AG10803 (cell line): ENCODE measurements at places on chromosomes 4 and X.

GRCh38 chr4:44961001-44961755 lies 234.8 kb upstream of the GNPDA2 start:
- no peak for DNase-seq

DNA sequence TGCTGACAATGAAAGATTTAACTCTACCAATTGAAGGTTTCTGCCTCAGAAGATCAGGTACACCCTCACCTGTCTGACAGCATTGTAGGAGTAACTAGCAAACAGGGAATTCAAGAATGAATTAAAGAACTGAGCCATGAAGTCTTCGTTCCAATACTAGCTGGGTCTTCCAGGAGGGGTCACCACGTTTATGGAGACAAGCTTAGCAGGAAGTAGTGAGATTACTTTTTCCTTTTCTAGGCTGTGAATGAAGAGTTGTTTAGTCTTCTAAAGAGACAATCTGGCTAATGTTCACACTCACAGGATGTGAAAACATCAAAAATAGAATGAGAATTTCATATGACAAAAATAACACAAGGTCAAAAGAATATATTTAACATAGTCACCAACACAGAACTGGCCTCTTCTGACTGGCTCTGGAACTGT lies 54.9 kb downstream of the REELD1 start:
- DNase-seq: no peak

- DNase-seq: no peak
These were observed 551.4 kb upstream of the IGFBP7 start for GRCh38 chr4:57661517-57662090.

- no peak for DNase-seq
These were observed 655.6 kb upstream of the GALNTL6 start for GRCh38 chr4:171157462-171158082.

DNA sequence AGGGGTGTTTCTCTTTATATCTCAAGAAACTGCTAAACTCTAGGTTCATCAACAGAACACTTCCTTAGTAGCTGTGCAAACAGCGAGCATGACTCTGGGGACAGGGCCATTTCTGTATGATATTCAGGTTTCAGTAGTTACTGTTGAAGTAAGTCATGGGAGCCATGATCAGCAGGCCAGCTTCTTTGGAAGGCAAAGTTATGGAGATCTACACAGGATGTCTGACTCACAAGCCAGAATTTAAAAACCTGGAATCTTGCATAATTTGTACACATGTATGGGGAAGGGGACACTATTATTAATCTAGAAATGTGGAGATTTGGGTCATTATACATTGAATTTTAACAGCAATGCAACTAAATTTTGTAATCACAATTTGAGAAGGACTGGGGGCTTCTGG lies 187.8 kb upstream of the NR3C2 start:
- DNase-seq: no peak

- DNase-seq: no peak
These were observed 16.8 kb upstream of the IGSF1 start for GRCh38 chrX:131305926-131306325.

GRCh38 chr4:140969296-140969695 lies 164.0 kb downstream of the RNF150 start:
- DNase-seq: no peak

DNA sequence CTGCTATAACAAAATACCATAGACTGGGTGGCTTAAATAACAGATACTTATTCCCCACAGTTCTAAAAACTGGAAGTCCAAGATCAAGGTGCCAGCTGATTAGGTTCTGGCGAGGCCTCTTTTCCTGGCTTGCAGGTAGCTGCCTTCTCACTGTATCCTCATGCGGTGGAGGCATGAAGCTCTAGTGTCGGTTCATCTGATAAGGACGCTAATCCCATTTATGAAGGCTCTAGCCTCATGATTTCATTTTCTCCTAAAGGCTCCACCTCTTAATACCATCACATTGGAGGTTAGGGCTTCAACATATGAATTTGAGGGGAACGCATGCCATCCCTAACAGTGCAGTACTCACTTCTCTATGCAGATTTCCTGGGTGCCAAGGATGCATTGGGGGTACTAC lies 57.9 kb upstream of the STIM2 start:
- no peak for DNase-seq

DNA sequence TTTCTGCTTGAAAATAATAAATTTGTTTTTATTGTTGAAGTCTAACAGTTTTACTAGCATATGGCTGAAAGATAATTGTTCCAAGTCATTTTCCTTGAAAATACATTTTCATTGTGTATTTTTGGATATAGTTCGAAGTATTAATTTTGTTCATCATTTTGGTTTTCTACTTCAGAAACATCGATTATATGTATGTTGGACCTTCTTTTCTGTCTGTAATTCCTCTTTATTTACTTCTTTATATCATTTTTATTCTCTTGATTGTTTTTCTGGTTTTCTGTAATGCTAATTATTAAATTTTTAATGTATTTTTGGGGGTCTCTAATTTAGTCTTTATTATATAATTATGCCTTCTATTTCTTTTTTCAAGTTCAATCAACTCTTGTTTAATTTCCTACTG lies 407.1 kb upstream of the FRG1 start:
- DNase-seq: no peak

DNA sequence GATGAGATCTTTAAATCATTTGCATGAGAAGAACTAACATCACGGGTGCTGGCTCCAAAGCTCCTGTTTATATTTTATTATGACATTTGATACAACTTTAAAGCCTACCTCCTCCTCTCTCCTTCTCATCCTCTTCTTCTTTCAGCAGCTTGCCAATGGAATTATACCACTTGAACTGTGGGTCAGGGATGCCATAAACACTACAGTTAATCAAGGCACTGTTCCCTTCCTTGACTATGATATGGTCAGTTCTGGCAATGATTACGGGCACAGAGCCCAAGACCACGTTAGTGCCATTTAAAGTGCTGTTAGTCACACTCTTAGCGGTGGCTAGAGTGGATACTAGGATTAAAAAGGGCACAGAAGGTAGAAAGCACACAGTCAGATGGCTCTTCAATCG lies 20.7 kb downstream of the MFAP3L start:
- DNase-seq: no peak

DNA sequence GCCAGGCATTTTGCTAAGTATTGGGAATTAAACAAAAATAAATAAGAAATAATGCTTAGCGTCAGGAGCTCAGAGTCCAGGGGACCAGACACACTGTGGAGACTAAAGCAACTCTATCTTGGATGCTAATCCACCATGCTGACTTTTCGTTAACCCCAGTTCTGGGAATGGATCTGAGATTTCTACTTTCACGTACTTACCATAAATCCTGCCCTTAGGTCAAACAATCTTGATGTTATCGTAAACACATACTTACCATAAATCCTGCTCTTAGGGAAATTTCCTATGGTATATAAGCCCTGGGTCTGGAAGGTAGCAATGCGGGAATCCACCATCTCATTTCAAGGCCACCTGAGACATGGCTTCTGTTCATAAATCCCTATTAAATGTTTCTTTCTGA lies 204.5 kb upstream of the IGFBP7 start:
- no peak for DNase-seq

DNA sequence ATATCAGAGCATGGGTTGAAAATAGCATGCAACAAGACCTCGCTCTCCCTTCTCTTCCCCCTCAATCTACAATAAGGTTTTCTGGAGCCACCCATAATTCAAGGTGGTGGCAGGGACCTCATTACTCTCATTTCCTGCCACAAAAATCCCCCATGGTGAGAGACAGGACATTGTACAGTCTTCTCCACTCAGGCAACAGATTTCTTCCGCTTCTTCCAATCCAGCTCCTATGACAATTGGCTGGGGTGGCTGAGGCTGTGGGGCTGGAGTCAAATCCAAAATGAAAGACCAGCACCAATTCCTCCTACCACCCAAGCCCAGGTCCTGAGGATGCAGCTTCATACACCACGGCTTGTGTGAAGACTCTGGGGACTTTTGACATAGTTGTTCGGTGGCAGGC lies 40.3 kb upstream of the NKRF start:
- DNase-seq: no peak

DNA sequence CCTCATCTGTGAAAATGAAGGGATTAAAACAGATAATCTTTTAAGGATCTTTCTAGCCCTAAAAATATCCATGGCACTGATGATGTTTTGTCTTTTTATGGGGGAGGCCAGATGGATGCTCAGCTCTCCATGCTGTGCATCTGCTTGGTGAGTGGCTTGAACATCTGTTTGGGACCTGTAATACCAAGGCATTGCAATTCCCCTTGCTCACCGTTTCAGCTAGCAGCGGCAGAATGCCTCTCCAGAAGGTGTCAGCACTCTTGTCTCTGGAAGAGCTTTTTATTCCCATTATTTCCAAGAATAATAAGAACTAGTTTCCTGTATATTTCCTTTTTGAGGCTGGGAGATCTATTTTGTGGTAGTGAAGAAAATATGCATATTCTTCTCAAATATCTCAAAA lies 151.9 kb upstream of the ANK2 start:
- DNase-seq: no peak

DNA sequence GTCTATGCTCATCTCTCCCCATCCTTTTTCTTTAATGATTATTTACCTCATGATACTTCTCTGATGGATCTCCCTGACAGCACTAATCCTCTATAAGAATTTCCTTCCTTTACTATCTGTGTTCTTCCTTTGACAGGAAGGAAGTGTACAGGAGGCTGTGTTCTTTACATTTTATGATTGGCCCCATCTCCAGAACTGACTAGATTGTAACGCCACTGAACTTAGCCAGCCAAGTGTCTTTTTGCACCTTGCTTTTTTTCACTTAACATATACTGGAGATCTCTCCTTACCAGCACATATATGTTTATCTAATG lies 3.9 kb upstream of the WWC2 start:
- no peak for DNase-seq

DNA sequence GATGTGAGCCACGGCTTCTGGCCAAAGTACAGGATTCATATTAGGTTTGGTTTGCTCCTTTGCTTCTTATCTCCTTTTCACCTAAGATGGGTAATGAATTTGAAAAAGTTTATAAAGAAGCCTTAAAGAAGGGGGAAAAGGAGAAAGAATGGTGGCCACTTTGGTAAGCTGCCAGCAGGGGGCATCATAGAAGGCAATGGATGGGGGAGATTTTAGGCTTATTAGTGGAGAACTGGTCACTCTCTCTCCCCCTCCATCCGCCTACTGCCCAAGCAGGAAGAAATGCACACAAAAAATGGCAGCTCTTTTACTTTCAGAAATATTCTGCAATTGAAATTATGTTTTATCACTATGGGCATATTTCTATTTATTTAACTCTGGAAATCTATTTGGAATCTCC lies 32.0 kb downstream of the SPARCL1 start:
- DNase-seq: no peak

- DNase-seq: no peak
These were observed 7.8 kb upstream of the TMEM144 start for GRCh38 chr4:158202481-158202880.

DNA sequence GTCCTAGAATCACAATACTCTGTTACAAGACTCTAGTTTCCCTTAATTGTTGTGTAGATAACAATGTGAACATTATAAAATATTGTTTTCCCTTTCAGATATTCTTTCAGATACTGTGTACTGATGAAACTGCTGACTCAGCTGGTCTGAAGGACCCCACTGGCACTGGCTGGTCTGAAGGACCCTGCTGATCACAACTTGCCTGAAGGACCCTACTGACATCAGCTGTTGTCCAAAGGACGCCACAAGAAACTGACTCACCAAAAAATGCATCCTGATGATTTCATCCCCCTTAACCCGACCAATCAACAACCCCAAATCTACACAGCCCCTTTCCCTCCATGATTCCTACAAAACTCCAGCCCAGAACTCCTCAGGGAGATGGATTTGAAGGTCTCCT lies 258.8 kb upstream of the GNPDA2 start:
- no peak for DNase-seq

DNA sequence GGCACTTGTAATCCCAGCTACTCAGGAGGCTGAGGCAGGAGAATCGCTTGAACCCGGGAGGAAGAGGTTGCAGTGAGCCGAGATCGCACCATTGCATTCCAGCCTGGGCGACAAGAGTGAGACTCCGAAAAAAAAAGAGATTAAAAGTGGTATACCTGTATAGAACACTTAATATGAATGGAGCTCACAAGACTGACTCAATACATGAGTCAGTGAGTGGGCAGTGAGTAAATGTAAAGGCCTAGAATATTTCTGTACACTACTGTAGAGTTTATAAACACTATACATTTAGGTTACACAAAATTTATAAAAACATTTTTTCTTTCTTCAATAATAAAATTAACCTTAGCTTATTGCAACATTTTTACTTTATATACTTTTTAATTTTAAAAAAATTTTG lies 93.8 kb downstream of the CENPC start:
- DNase-seq: no peak

GRCh38 chr4:7416745-7417432 lies 17.8 kb downstream of the PSAPL1 start:
- DNase-seq: no peak

DNA sequence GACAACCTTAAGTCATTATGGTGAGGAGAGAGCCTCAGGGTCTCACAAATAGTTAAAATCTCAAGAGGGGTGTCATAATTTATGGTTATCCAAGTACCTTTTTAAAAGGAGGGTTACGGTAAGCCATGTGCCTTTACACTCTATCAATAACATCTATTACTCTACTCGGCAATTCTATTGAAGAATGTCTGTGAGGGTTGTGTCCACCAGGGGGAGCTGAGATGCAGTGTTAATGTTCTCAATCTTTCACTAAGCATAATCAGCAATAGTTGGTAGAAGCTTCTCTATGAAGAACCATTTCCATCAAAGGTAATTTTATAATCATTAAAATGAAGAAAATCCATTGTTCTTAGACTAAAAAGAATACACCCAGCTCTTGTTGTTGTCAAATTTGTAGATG lies 457.4 kb downstream of the CENPC start:
- peak; percentile 5 for DNase-seq

- DNase-seq: peak; percentile 35
These were observed 81.6 kb downstream of the SORBS2 start for GRCh38 chr4:185730387-185730786.

DNA sequence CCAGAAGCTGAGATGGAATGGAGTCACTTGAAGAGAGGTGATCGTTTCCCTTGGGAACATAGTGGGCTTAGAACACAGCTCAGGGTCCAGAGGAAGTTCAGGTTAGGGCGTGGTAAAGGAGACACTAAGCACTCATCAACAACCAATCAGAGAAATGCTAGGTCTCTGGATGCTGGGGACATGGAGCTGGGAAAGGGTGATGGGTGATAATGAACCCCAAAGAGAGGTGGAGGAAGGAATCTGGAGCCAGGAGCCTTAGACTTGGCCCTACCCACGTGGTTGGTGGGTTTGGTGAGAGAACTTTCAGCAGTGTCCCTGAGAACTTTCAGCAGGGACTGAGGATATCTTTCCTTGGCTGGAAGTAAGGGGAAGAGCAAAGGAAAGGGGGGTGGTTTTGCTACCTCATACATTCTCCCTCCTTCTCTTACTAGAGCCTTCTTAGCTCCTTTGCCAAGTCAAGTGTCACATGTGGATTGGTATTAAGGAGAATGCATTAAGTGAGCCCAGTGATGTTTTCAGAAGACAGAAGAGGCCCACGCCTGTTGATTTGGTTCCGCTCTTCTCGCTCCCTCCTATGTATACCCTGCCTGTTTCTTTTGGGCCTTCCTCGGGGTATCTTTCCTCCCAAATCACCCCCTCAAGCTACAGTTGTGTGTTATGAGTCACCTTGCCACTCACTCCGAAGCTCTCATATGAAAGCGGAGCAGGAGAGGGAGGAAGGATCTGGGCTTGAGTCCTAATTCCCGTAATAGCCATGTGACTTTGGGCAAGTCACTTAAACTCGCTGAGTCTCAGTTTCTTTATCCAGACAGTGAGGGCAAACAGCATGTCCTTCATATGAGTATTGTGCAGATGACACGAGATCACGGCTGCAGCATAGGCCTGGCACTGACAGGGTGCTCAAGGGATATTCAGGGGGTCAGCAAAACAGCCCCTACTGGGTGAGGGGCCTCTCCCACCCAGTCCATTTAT lies 63.1 kb downstream of the TSC22D3 start:
- peak; percentile 44 for DNase-seq

GRCh38 chr4:124118061-124118460 lies 594.5 kb downstream of the ANKRD50 start:
- DNase-seq: no peak
